ENCODE measurements at places on chromosomes 7 and 10.

GRCh38 chr7:33946094-33946699 lies 40.9 kb downstream of the BMPER start:
- DNase-seq = no peak

DNA sequence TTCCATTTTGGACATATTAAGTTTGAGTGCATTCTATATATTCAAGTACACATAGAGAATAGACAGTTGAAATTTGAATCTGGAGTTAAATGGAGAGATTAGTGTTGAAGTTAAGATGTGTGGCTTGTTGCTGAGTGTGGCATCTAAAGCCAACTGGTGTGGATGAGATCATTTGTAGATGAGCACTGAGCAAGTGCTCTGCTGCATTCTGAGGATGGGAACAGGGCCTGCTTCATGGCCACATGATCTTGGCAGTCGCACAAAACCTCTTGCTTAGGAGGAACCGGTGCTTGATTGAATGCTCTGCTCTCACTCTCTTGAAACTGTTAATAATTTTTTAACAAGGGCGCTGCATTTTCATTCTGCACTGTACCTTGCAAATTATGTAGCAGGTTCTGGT lies 62.0 kb downstream of the EPDR1 start:
- DNase-seq = no peak

DNA sequence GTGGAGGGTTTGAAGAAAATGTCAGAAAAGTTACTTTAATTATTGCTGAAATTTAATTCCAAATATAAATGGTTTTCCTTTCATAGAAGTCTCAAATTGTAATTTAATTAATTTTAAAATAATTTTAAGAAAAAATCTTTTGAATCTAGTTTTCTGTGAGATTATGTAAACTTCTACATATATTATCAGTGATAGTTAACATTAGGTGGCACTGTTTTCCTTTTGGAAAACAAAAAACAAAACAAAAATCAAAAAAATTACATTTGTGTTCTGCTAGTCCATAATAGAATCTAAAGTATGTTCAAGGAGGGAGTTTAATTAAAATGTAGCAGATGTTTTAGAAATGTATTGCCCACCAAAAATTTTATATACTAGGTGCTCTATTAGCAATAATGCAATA lies 1456.7 kb downstream of the REEP3 start:
- DNase-seq = no peak

DNA sequence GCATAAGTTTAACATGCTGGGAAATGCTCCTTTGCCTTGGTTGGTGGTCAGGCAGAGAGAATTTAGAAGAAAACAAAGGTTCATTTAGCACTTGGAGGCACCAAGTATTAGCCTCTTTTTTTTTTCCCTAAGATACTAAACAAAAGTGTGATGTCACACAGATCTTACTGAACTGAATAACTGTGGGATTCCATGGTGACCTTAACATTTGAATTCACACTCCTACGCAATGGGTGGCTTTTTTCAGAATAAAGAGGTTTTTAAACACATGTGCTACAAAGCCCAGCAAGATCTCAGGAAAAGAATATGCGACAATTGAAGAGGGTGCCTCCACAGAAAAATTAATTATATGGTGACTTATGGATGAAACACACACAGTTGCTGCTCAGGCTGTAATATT lies 133.4 kb upstream of the ABCB5 start:
- no peak for DNase-seq

GRCh38 chr10:93941606-93942005 lies 47.8 kb downstream of the SLC35G1 start:
- no peak for DNase-seq

- DNase-seq = no peak
Observed at GRCh38 chr7:31747553-31747952, 60.5 kb downstream of the PPP1R17 start.

GRCh38 chr10:13614530-13615332 lies 28.0 kb downstream of the PRPF18 start:
- DNase-seq = no peak

DNA sequence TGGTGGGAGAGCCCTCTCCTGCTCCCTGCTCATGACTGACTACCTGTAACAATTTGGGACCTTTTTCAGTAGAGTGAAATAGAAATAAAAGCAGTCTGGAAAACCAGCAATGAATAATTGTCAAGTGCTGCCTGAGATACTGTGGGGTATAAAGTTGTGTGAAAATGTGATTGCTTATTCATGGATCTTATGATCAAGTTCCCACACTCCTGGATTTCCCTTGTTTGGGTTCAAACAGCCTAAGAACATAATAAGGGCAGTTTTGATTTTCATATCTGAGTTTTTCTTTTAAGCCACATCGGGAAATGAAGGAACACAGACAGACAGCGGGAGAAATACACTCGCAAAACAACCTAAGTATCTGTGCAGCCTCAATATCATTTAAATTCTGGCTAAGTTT lies 52.9 kb downstream of the CALD1 start:
- DNase-seq = no peak

GRCh38 chr10:79442171-79443040 lies 3.0 kb downstream of the ZCCHC24 start:
- DNase-seq = no peak

- DNase-seq = no peak
Observed at GRCh38 chr10:86373828-86374227, 7.2 kb upstream of the GRID1 start.

DNA sequence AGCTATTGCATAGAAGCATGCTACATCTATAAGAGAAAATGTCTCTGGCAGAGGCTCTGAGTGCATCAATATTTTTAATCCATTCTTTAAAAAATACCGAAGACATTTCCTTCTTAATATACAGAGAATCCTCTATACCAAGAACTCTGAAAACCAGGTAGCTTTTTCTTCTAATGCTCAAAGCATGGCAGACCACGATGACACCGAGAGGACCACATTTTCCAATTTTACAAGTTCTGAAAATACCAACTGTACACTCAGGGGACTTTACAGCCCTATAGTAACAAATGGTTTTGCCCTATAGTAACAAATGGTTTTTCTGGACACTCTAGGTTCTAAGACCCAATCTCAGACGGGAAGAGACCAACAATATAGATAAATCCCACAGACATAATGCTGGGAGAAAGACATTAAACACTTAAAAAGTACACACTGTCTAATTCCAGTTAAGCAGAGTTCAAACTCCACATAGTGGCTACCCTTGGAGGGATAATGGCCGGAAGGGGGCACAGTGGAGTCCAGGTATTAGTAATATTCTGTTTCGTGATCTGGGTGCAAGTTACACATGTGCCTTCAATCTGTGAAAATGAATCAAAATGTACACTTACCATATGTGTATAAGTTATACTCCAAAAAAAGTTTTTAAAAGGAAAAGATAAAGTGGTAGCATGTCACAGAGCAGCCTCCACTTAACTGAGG lies 26.2 kb downstream of the CCDC6 start:
- no peak for DNase-seq

Data from T-helper 2 cell (primary cell).